NCI-H510A treated with DMSO at 0.1 percent for 48 hours (cell line): ENCODE measurements at places on chromosomes 11 and 22.

GRCh38 chr22:36680038-36680437 is 23.5 kb downstream of the CACNG2 start:
- DNase-seq, result no peak

GRCh38 chr11:115119146-115119545 is 385.1 kb downstream of the CADM1 start:
- no peak for DNase-seq

GRCh38 chr22:37406441-37407235 is 20.6 kb downstream of the ELFN2 start:
- DNase-seq, result no peak

DNA sequence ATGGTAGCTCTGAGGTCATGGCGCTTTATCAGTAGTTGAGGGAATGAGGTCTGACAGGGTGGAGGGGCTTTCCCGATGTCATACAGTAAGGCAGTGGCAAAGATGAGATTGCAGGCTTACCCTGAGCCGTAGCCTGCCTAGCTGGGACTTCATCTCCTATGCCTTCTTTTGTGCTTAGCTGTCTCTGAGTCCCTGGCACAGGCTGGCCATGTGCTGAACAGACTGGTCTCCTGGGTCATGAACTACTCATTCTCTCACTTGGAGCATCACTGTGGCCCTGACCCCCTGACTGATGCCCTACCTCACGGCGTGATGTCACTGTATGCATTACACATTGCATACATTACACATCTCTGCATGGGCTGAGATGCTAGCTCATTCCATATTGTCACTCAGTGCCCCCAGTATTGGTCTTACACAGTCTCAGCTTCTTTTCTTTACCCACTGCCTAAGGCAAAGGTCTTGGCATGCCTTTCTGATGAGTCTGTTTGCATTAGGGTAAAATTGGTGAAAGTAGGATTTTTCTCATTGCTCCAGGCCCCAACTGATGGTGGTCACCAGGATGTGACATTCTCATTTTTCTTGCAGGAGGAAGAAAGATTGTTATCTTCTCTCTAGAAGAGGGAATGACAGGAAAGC is 389.4 kb upstream of the CADM1 start:
- no peak for DNase-seq

GRCh38 chr11:71564430-71564829 is 933 bp upstream of the KRTAP5-10 start:
- no peak for DNase-seq

DNA sequence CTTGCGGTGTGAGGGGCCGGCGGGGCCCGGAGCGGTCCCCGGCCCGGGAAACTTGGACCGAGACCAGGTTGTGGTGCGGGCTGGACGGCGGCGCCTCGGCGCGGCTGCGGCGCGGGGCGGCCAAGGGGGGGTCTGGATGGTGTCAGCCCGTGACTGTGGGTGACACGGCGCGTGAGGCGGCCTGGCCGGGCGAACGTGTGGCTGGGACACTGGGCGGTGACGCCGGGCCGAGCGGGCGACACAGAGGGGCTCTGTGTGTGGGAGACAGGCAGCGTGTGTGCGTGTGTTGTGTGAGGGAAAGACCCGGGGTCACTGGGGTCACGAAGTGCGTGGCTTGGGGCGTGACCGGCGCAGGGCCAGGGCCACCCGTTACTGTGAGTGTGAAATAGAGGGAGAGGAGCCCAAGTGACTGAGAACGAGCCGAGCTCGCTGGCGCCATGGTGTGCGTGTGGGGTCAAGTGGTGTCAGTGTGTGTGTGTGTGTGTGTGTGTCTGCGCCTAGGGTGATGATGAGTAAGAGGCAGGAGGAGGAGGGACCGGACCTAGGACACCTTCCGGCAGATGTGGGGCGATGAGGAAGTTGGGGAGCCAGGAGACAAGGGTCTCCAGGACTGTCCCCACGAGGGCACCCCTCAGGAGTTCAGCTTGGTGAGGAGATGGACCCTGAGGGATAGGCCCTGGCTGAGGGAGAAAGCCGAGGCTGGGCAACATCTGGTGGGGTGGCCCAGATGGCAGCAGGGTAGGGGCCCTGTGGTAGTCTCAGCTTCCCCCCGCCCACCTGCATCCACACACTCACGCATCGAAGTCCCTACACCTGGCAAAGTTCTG is 817 bp downstream of the RELT start:
- peak; percentile 36 for DNase-seq

GRCh38 chr11:42410251-42410955 is 901.4 kb upstream of the API5 start:
- DNase-seq, result no peak

- DNase-seq, result no peak
Observed at GRCh38 chr11:72584939-72585597, 89.2 kb downstream of the PDE2A start.

DNA sequence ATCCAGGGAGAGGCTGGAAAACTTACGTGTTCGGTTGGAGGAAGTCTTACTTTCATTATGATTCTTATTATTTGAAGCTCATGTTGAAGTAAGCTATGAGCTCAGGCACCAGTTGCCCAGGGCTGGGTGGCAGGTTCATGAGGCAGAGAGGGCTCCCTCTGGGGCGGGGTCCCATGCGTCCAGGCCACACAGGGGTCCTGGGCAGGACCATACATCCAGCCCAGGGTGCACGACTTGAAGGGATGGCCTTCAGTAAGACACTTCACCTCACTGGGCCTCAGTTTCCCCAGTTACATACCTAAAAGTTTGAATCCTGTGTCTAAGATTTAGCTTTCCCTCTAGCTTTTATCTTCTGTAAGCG is 107.3 kb upstream of the B3GAT1 start:
- no peak for DNase-seq

- DNase-seq, result no peak
Observed at GRCh38 chr11:70063555-70063954, 14.6 kb upstream of the ANO1 start.

DNA sequence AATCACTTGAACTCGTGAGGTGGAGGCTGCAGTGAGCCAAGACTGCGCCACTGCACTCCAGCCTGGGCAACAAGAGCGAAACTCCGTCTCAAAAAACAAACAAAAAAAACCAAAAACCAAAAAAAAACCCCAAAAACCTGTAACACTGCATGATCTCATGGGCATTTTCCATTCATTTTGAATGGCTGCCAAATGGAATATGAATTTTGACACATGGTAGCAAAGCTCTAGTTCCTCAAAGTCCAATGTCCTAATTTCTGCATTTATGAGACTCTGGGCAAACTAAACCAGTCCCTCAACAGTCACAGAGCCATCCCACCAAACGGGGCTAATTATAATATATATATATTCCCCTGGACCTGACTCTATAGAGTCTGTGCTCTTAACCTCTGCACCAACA is 61.8 kb downstream of the SGSM3 start:
- DNase-seq, result no peak

- peak; percentile 93 for DNase-seq
Observed at GRCh38 chr11:74380746-74381439, 17.3 kb downstream of the PGM2L1 start.

DNA sequence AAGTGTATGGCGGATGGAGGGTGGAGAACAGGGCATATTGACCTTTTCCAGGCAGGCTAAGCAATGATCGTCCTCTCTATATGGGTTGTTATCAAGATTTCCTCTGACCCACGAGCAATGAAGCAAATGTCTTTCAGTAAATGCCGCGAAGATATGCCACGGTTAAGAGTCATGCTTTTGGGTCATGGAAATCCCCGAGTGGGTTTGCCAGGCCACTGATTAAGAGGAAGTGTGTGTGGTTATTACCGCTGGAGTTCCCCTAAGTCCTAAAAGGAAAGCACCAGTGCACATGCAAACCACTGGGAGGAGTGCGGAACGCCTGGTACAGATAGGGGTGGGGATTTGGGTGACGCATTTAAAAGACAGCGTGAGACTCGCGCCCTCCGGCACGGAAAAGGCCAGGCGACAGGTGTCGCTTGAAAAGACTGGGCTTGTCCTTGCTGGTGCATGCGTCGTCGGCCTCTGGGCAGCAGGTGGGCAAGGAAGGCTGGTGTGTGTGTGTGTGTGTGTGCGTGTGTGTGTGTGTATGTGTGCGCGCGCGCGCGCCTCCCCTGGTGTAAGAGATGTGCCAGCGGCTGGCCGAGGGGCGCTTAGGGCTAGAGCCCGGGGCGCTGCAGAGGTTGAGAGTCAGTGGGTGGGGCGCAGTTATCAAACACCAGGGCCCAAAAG is at the start of gene BIRC3:
Gene BIRC3 (plus strand): TSS at position 386 of the 669 bp plus-strand sequence. CDS start 7,026 bp downstream, outside the sequence.
- peak; percentile 92 for DNase-seq

GRCh38 chr22:37119872-37120271 is 10.4 kb upstream of the TMPRSS6 start:
- no peak for DNase-seq

DNA sequence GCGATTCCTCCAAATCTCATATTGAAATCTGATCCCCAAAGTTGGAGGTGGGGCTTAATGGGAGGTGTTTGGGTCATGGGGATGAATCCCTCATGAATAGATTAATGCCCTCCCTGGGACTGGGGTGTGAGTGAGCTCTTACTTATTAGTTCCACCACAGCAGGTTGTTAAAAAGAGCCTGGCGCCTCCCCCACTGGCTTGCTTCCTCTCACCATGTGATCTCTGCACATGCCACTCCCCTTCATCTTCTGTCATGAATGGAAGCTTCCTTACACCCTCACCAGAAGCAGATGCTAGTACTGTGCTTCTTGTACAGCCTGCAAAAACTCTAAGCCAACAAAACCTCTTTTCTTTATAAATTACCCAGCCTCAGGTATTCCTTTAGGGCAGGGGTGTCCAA is 8.8 kb downstream of the RRAS2 start:
- DNase-seq, result no peak

- DNase-seq, result peak; percentile 45
Observed at GRCh38 chr11:90774727-90775566, 552.1 kb upstream of the CHORDC1 start.

- no peak for DNase-seq
Observed at GRCh38 chr22:42623301-42623751, 8.6 kb upstream of the POLDIP3 start.

DNA sequence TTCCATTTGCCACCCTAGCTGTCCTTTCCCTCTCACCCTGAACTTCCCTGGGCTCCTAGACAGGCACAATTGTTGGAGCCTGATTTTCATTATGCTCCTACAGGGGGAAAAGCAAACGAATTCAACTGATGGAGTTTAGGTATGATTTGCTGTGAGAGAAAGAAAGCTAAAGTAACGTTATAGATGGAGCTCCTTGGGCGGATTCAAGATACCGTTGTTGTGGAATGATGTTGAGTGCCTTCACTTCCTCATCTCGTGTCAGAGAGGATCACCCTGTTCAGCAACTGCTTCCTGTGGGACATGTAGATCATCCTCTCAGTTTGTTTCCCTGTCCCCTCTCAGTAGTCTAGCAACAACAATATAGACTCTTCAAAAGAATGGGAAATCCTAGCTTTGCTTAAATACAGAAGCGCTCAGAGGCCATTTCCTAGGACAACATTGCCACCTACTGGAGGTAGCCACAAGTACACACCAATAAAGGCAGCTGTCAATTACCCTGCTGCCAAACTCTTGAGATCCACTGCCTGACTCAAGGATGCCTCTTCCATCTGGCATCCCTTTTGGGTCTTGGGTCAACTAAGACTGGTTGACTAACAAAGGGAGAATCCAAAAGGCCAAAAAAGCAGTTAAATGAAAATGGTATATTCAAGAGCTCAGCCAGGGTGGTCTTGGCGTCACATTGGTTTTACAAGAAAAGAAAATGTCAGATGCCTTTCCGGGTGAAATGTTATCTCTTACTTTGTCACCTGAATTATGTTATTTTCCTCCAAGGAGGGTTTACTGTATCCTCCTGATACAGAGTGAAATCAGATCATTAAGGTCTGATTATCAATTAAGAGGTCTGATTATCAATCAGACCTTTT is 13.5 kb upstream of the DTX4 start:
- peak; percentile 70 for DNase-seq

DNA sequence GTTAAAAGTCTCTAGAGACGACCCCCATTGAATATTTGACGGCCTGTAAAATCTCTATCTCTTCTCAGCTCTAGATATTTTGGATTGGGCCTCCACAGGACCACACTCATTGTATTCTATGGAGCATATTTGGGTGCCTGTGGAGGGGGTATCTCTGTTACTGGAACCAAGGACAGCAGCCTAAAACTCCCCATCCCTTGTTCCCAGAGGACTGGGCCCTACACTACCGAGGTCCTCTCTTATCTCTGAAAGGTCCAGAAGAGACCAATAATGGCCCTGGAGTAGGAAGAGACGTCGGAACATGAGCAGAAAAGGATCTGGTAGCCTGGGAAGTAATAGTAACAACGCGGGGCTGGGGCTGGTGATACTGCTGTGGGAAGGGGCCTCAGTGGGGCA is 542 bp downstream of the HPS4 start:
- DNase-seq, result no peak

GRCh38 chr11:93209466-93209865 is 11.7 kb upstream of the SLC36A4 start:
- no peak for DNase-seq

GRCh38 chr11:61377461-61378160 is 14.8 kb upstream of the TMEM216 start:
- no peak for DNase-seq

DNA sequence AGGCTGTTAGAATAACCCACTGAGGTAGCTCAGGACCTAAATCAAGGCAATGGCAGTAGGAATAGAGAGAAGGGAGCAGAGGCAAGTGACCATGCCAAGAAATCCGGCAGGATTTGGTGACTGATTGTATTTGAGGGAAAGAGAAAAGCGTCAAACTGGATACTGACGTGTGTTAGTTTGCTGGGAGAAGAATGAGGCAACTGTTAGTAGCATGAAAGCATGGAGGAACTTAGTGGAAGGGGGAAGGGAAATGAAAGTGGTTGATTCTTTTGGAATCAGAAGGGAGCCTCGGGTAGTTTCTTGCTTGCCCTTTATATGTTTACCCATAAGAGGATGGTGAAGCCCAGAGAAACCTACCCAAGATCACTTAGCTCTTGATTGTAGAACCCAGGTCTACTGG is 8.3 kb downstream of the PPFIBP2 start:
- DNase-seq, result no peak

DNA sequence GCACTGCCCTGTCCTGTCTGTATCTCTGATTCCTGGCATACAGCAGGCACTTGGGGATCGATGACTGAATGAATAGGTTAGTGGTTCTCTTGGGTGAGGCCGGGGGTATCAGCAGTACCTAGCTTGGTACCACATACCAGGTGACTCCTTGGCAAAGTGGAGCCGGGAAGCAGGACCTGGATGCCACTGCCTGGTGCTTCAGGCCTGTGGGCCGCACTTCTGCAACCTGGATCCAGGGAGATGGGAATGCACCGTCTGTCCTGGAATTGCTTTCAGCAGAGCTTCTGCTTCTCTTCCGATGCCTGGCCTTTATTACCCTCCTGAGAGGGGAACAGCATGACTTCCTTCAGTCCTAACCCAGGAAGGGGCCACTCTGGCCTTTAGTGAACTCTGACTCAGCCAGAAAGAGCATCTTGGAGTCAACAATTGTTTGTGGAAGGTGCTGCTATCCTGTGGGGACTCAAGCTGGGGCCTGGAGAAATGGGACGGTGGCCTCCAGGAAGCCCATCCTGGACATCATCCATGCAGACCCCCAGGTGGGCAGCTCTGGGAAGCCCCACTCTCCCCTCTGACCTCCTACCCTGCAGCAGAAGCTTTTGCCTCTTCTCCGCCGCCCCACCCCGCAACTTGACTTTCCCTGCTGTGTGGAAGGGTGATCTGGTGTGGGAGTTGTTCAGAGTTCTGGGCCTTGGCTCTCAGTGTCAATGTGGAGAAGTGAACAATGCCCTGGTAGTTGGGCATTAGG is 5.1 kb downstream of the CD82 start:
- DNase-seq, result no peak

GRCh38 chr11:1502954-1503707 is 16.6 kb upstream of the MOB2 start:
- DNase-seq, result no peak
